ENCODE measurements at places on chromosomes 1 and 21. TPM values are rescaled to one million over a fixed set of nuclear protein-coding genes. Genes with fewer than 3 reads are reported as not detected.

GRCh38 chr1:154129391-154129970, 25.4 kb downstream of the NUP210L start:
- DNase-seq, result no peak

DNA sequence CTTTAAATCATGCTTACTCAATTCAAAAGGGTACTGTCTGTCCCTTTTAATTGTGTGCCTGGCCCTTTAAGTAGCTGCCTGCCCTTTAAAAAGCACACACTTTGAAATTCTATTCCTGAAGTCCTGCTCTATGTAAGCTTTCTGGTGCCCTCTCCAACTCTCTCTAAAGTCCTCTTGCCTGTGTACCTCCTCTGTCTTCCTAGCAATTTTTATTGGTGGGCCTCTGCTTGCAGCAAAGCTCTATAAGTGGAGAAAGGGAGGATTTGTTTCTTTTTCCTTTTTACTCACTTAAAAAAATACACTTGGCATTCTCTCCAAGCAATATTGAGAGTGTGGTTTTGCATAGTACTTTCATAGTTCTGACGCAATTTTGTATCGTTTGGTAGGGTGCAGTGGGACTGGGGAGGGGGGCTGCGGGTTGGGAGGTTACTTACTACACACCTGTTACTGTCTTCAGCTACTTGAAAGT, 135.4 kb downstream of the LMO4 start:
- DNase-seq, result no peak

GRCh38 chr21:43362915-43363314, 64.0 kb downstream of the SIK1 start:
- no peak for DNase-seq

CDK11B gene
- 52.0 TPM for total RNA-seq

GRCh38 chr1:16250524-16251251, 13.7 kb upstream of the CPLANE2 start:
- DNase-seq, result no peak

DNA sequence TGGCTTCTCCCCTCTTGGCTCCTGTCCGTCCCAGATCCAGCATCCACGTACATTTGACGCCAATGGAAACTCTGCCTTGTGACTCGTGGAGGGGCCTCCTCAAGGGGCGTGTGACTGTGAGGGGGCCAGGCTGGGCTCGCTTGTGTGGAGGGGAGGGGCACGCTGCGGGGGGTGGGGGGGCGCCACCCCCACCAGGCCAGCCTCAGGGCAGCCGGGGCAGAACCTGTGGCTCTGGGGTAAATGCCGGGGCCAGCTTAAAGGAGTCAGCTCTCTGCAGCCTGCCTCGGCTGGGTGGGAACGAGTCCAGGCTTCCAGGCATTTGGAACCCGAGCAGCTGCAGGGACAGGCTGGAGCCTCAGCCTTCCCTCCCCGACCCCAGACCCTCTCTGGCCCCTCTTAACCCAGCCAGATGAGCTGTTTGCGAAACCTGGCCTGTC, 94.1 kb downstream of the SIK1 start:
- DNase-seq, result no peak

DNA sequence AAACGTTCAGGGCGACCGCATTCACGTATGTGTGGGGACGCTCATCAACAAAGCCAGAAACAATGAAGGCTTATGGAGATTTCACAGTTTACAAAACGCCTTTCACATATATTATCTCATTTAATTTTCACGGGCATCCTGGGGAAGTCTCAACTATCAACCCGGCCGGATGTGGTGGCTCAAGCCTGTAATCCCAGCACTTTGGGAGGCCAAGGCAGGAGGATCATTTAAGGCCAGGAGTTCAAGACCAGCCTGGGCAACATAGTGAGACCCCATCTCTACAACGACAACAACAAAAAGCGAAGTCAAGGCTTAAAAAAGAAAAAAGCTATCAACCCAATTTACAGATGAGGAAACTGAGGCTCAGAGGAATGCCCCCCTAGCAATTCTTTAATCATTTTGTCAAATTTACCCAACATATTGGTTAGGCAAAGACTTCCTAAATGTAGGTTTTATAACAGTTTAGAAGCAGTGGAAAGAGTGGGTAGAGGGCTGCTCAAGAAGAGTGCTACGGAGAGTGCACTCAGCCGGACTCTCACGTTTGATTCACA, 28.3 kb downstream of the SLC66A1 start:
- no peak for DNase-seq

PRAMEF4 gene
- not detected for total RNA-seq

PTGFRN gene
- total RNA-seq, result 0.45 TPM

- no peak for DNase-seq
Measured at GRCh38 chr1:89260566-89261255, 11.9 kb downstream of the GBP5 start.

- no peak for DNase-seq
Measured at GRCh38 chr1:234925440-234926263, 203.0 kb downstream of the TOMM20 start.

DNA sequence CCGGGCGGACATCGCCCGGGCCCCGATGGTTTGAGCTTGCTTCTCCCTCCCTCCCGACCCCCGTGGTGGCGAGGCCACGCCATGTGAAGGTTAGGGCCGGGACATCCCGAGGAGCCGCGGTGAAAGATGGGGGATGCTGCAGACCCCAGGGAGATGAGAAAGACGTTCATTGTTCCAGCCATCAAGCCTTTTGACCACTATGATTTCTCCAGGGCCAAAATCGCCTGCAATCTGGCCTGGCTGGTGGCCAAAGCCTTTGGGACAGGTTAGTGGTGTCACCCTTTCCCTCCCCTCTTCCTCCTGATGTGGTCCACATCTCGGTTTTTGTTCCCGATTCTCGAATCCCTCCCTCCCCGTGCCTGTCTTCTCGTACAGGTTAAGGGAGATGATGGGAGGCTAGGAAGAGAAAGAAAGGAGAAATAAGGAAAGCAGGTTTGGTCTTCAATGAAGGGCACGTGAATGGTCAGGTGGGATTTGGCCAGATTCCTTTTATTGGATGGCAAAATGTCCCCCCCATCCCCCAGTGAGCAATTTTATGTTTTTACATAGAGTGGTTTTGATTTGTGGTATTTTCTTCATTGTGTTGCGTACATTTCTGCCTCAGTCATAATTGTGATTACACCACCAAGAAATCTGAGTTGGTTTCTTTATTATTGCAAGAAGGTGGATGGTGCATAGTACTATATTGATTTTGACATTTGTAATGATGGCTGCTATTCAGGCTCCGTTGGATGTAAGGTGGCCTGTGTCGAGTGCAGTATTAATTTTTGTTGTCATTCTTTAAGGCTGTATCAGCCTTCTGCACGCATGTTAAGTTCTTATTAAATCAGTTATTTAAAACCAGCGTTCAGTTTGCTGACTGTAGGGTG, 1.2 kb downstream of the CAMSAP2 start:
- no peak for DNase-seq

DNA sequence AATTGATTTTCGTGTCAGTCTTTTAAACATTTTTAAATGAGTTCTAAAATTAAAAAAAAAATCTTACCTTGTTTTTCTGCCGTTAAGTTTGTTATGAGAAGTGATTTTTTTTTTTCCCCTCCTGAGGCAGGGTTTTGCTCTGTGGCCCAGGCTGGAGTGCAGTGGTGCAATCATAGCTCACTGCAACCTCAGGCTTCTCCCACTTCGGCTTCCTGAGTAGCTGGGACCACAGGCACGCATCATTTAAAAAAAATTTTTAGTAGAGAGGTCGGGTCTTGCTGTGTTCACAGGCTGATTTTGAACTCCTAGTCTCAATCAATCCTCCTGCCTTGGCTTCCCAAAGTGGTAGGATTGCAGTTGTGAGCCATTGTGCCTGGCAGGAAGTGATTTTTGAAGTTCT, 41.1 kb downstream of the MTR start:
- no peak for DNase-seq

KCNJ9 gene
- total RNA-seq, result not detected

KANK4 gene
- total RNA-seq, result not detected

SPRR2E gene
- total RNA-seq, result not detected

CD1B gene
- not detected for total RNA-seq

- no peak for DNase-seq
Measured at GRCh38 chr1:155199792-155200191, 7.9 kb downstream of the THBS3 start.

TNFRSF8 gene
- total RNA-seq, result not detected

- DNase-seq, result no peak
Measured at GRCh38 chr1:176220100-176220689, 13.1 kb upstream of the COP1 start.

GRCh38 chr1:33586106-33586505, 113.7 kb downstream of the ZSCAN20 start:
- no peak for DNase-seq

- DNase-seq, result no peak
Measured at GRCh38 chr1:174956086-174956485, 43.7 kb upstream of the CACYBP start.

GRCh38 chr1:21239221-21239620, 51.0 kb downstream of the ECE1 start:
- no peak for DNase-seq

DNA sequence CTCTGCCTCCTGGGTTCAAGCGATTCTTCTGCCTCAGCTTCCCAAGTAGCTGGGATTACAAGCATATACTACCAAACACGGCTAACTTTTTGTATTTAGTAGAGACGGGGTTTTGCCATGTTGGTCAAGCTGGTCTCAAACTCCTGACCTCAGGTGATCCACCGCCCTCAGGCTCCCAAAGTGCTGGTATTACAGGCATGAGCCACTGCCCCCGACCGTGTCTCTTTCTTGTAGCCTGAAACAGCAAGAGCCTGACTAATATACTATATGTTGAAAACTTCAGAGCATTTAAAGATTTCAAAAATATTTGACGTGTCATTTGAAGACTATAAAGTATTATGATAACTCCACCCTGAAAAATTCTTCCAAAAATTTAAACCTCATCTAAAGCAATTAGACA, 71.7 kb upstream of the ZNF648 start:
- no peak for DNase-seq

SERTAD4 gene
- total RNA-seq, result not detected

- no peak for DNase-seq
Measured at GRCh38 chr21:15455819-15456462, 273.8 kb upstream of the USP25 start.

GRCh38 chr1:226424221-226425003, 16.5 kb upstream of the PARP1 start:
- peak; percentile 57 for DNase-seq

DNA sequence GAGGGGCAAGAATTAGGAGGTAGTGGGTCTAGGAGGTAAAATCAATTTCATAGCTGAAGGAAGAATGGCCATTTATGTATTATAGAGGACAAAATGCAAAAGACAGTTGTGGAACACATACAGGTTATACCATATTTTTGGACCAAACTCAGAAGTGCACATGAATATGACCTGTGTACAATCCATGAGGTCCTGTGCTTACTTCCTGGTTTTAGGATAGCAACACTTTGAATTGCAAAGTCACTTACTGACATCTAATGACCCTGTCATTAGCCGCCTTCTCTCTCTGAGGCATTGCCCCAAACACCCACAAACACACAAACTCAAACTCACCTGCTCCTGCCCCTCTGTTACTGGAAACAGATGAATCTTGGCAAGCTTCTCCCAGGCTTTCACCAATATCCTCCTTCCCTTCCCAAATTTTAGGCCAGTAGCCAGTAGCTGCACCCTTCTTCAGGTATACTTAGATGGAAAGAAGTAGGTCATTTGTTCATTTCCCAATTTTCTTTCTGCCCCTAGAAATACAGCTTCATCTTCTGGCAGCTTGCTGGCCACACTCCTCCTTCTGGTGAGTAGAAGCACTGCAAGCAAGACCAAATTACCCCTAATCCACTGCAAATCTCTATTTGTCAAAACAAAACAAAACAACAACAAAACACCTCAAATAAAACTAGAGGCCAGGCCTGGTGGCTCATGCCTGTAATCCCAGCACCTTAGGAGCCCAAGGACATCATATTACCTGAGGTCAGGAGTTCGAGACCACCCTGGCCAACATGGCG, 13.7 kb upstream of the RPL5 start:
- peak; percentile 20 for DNase-seq

- DNase-seq, result no peak
Measured at GRCh38 chr1:182676274-182676673, 8.1 kb downstream of the RGS8 start.

E2F2 gene
- 0.69 TPM for total RNA-seq

- no peak for DNase-seq
Measured at GRCh38 chr1:71843012-71843411, 439.3 kb downstream of the NEGR1 start.

DNA sequence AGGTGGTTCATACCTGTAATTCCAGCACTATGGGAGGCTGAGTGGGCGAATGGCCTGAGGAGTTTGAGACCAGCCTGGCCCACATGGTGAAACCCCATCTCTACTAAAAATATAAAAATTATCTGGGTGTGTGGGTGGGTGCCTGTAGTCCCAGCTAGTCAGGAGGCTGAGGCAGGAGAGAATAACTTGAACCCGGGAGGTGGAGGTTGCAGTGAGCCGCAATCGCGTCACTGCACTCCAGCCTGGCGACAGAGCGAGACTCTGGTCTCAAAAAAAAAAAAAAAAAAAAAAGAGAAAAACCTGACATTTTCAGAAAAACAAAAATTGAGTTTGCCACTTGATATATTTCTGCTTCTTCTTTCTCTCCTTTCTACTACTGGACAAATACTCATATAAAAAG, 24.3 kb downstream of the CA6 start:
- DNase-seq, result no peak

DNA sequence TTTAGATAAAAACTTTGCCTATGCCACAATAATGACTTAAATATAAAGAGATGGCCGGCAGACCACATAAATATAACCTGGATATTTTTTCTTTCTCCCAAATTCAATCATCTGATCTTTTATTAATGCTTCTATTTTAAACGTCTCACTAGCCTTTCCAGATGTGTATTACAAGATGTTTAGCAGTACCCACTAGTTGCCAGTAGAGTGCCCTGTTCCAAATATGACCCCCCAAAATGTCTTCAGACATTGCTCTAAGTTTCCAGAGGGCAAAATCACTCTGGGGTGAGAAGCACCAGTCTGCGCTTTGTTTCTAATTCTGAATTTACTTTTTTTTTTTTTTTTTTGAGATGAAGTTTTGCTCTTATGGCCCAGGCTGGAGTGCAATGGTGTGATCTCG, 268.1 kb downstream of the GRIK1 start:
- no peak for DNase-seq

GCSAML gene
- not detected for total RNA-seq

GRCh38 chr1:39384305-39384704, 107.1 kb upstream of the BMP8A start:
- no peak for DNase-seq
